ENCODE measurements at places on chromosomes 1 and 21.

DNA sequence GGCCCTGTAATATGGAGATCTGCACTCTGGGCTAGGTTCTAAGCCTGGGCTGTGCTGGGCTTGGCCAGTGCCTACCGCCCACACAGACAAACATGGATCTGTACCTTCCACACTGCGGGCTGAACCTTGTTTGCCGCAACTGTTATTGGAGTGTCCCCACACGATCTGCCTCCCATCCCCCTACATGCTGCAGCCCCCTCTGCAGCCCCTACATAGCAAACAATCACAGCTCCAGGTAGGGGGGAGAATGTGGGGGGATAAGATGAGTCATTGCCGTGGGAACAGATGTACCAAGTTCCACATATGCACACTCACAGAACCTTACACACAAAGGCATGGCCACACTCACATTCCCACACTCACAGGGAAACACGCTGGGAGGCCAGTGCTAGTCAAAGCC, 2.1 kb upstream of the HCRTR1 start:
- DNase-seq: no peak

GRCh38 chr1:10617931-10618885, 143.5 kb downstream of the PEX14 start:
- DNase-seq: no peak

DNA sequence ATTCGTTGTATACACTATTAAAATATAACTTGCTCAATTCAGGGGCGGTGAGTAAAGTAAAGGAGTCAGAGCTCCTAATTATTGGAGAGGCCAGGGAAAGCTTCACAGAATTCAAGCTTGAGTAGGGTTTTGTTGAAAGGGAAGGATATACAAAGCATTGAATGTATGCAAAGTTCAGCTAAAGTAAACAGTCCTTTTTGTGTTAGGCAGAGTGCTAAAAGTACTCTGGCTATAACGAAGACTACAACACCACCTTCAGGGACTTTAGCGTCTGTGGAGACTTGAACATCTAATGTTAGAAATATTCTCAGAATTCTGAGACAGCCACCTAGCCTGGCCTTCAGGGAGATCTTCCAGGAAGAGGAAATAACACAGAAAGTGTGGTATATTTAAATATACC, 1.1 kb downstream of the FALEC start:
- DNase-seq: no peak

DNA sequence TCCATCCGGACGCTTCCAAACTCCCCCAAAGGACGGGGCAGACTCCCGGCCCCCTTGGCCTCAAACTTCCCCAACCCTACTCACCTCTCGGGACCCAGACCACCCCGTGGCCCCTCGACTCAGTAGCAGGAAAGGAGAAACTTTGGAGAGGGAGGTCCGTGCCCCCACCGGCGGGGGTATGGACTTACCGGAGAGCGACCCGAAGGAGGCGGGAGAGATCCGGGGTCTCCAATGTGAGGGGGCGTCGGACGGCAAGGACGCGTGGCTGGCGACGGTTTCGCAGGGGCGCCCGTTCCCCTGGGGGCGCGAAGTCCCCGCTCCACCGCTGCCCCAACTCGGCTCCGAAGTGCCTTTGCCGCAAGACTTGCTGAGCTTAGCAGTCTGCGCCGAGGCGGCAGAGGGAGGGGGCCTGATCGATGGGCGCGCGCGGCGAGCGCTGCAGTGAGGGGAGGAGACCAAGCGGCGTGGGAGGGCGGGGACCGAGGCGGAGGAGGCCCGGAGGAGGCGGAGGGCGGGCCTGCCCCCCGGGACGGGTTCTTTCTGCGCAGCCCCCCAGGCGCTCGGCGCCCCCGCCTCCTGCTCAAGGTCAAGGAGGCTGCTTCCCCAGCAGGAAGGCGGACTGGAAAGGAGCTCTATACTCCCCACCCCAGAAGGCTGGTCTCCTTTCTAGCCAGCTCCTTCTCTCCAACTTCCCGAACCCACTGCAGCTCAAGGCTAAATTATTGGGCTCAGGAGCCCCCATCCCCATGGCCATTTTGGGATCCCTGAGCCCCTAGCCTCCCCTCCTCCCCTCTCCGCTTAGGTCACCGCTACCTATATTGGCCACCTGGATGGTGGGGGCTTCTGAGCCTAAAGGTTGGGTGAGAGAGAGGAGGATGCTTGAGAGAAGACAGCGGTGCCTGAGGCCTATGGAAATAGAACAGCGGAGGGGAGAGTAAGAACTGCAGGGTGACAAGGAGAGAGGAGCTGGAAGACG, at the start of gene SYT2:
TSS of gene SYT2 (minus strand) at position 385 of the 976 bp plus-strand sequence. CDS start 104,682 bp downstream, outside the sequence.
- peak; percentile 36 for DNase-seq

- no peak for DNase-seq
Measured at GRCh38 chr1:243959998-243960397, 91.1 kb upstream of the ZBTB18 start.

DNA sequence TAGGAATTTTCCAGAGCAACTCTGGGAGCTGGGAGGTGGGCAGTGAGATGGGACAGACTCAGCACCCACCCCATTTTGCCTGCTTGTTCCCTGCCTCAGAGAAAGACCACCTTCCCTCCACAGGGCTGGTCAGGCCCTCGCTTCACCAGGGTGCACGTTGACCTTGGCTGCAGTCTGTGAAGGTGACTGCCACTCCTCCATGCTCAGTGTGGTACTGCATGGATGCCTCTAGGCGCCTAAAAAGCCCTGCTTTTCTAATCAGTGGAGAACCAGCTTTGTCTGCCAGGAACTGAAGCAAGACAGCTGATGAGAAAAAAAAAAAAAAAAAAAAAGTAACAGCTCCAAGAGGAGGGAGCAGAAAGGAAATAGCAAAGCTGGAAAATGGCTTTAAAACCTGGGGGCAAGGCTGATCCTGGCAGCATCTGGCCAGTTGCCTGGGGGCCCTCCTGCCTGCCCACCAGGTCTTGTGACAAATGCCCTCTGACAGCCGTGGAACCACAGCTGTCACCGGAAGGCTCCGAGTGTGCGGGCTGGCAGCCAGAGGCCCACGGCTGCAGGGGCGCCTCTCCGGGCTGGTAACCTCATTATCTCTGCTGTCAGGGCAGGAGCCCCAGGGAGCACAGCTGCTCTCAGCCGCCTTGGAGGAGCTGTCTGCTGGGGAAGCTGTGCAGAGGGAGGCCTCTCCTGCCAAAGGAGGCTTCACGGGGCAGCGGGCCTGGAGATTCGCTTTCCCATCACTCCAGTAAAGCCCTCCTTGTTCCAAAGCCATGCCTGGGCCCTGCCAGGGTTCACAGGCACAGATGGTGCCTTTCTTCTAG, 13.7 kb downstream of the KIAA1614 start:
- peak; percentile 41 for DNase-seq

- no peak for DNase-seq
Measured at GRCh38 chr1:31667065-31667785, 22.5 kb upstream of the PEF1 start.

DNA sequence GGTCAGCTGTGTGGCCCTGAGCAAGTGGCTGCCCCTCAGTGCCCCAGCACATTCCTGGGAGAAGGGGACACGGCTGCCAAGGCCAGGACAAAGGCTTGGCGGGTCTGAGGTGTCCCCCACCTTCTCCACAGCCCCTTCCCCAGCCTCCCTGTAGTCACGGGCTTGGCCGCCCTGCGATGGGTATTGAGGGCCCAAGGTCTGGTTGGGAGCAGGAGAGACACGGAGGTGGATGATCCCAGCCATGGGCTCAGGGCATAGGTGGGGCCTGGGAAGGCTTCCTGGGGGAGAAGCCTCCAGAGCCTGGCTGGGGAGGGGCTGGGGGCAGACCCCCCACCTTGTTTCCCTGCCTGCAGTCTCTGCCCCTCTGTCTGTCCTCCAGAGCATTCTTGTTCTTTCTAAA, 27.0 kb downstream of the TTC39A start:
- DNase-seq: no peak

- DNase-seq: peak; percentile 27
Measured at GRCh38 chr1:46991083-46991923, 32.2 kb upstream of the CYP4X1 start.

DNA sequence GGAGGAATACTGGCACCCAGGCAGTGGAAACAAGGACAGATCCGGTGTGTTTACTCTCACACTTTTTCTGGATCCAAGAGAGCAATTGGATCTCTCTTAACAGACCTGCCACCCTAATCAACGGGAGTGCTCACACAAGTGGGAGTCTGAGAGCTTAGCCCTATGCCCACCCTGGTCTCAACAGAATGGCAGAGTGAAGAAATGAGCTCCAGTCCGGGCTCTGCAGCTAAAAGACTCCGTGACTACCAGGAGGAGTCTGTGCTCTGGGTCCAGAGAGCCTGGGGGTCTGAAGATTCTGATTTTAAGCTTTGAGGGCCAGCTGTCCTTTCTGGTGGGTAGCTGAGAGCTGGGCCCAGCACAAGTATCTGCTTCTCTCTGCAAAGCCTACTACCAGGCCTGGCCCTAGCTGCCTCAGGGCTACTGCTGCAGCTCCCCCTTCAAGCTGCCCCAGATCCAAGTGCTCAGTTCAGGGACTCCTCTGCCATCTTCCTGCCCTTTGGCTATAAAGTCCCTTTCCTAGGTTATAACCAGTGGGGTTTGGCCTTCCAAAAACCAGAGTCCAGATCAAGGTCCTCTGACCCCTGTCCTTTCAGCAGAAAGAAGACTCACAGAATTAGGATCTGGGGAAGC, 3.9 kb downstream of the S100A9 start:
- DNase-seq: no peak

GRCh38 chr1:2575801-2576663, 10.5 kb upstream of the PRXL2B start:
- DNase-seq: no peak

GRCh38 chr1:85453640-85454194, 11.2 kb downstream of the DDAH1 start:
- DNase-seq: no peak

GRCh38 chr1:41362749-41363590, 1.7 kb downstream of the FOXO6 start:
- DNase-seq: no peak

DNA sequence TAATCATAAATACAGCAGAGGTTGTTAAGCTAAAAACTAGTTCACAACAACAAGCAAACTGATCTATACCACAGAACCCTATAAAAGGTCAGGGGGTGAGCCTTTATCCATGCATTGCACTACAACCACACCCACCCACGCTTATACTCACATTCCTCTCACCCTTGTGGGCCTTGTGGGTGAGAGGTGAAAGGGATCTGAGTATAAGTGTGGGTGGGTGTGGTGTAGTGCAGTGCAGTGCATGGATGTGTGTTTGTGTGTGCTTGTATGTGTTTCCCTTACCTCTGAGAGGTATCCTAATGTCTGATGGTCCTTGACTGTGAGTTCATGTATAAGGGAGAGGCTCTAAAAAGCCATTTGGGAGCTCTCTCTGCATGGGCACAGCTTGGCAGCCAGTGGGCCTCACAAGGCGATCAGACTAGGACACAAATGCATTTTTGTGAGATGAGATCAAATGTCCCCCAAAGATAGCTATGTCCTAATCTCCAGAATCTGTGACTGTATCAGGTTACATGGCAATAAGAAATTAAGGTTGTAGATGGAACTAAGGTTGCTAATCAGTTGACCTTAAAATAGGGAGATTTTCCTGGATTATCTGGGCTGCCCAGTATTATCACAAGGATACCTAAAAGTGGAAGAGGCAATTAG, 95.5 kb upstream of the DPT start:
- no peak for DNase-seq

DNA sequence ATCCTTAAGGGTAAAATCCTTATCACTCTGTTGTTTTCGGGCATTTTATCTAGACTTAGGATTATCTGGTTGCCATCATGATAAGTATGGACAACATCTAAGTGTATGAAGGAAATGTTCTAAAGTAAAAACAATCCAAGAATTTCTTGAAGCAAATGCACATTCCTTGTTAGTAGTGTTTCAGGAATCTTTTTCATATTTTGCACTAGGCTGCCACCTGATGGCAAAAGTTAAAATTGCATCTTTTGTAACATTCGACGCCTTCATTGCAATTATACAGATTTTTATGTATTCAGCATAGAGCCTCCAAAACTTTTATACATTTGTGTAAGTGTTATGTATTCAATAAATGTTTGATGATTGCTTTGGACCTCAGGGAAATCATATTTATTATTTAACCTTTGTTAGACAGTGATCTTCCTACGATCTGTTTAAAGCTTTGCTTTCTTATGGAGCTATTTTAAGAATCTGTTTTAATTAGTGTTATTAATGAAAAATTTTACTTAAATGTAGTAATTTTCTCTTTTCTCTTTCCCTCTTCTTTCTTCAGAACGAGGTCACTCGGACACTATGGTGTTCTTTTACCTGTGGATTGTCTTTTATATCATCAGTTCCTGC, 49.4 kb upstream of the KIAA1614 start:
- peak; percentile 67 for DNase-seq

DNA sequence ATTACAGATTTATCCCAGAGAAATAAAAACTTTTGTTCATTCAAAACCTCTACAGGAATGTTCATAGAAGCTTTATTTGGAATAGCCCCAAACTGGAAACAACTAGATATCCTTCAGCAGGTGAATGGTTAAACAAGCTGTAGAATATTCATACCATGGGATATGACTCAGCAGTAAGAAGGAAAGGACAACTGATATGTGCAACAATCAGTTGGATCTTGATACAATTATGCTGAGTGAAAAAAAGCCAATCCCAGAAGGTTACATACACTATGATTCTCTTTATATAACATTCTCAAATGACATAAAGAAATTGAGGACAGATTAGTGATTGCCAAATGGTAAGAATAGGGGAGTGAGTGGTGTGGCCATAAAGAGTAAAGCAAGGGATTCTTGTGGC, 376.7 kb downstream of the S1PR1 start:
- no peak for DNase-seq

DNA sequence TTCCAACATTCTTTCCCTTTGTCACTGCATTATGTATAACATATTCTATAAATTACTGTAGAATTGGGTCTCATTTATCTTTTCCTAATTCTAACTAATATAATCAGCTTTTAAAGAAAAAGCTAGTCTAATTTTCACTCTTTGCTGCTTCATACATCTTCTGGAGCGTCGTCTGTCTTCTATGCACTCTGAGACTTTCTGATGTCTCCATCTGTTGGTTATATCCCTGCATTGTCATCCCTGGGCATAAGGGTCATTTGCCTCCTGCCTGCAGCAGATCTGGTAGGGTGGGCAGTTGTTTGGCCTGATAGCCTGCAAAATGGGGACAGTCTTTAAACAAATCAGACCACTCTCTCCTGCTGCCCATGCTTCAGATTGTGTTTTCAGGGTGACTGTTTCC, 40.8 kb upstream of the DYNLT5 start:
- DNase-seq: peak; percentile 48

- no peak for DNase-seq
Measured at GRCh38 chr1:2085080-2085479, 34.9 kb downstream of the PRKCZ start.

DNA sequence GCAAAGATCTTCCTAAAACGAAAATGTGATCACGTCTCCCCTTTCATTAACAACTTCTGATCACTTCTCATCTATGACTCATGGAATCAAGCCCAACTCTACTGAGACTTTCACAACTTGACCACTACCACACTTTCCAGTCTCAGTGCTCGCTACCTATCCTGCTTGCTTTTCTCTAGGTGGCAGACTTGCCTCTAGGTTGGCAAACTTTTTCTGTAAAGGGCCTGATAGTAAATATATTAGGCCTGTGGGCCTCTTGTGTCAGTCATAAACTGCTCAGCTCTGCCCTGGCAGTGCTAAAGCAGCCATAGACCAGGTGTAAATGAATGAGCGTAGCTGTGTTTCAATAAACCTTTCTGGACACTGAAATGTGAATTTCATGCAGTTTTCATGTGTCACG, 21.5 kb upstream of the HMGB4 start:
- DNase-seq: no peak
